GM04503 (cell line): ENCODE measurements at places on chromosomes 1 and 21.

DNA sequence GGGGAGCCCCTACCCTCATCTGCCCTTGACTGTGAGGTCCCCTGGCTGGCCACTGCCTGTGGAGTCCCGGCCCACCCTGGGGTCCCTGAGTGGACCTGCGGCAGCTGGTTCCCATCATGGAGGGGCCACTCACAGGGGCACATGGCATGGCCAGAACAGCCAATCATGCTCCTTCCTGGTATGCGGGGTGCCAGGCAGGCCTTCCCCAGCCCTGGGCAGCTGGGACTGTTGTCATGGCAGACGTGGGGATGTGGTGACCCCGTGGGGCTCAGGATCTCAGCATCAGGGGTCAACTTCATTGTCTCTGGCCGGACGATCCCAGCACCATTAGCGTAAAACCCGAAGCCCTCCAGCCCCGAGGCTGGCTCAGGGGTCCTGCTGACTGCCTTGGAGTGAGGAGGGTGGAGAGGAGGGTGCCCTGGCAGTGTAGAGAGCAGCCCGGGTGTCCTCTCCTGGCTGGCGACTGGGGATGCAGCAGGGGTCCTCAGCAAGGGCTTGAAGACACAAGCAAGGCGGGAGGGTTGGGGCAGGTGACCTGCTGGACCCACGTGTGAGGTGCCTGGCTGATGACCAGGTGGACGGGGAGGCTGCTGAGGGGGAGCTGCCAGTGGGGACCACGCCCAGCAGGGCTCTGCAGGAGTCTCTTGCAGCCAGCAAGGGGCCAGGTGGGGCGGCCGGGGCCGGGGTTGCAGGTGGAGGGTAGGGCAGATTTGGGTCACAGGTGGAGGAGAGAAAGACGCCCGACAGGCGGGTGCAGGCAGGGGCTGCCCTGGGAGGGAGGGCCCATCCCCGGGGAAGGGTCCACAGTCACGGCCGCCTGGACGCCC is 45.1 kb downstream of the TRIM11 start:
- no peak for DNase-seq

- no peak for DNase-seq
These were observed 37.0 kb downstream of the COQ8A start for GRCh38 chr1:226976978-226977642.

DNA sequence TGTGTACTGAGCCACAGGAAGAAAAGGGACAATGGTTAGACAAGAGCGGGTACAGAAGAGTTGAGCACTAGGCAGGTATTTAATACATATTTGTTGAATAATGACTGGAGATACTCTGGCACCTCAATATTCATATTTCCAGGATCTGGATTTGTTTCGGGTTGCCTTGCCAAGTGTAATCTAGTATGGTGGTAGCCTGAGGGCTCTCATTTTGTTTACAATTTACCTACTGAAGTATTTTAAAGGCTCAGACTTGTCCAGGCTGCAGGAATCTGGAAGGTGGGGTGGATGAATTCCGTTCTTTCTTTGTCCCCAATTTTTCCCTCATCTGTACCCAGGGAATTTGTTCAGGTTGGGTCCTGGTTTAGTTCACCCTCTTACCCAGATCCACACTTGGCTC is 95.0 kb downstream of the CACHD1 start:
- DNase-seq, result no peak

GRCh38 chr21:26795866-26796329 is 49.3 kb downstream of the ADAMTS1 start:
- DNase-seq, result peak; percentile 49

DNA sequence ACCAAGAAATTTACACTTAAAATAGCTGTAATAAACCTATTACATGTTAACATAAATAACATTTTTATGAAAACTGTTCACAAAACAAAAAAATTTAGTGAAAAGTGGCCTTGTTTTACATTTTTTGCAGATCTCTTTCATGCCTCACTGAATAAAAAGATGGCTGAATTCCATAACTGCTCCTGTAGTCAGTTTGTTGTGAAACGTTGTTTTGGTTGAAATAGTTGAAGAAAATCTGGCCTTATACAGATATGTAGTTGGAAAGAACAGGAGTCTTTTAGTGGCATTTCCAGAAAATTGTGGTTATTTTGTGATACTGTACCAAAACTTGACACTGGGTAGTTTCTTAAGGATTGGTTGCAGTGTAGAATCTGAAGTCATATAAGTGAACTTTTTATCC is 18.1 kb downstream of the ITSN1 start:
- DNase-seq, result no peak

GRCh38 chr1:26302733-26303405 is 3.6 kb downstream of the UBXN11 start:
- no peak for DNase-seq

- DNase-seq, result peak; percentile 79
These were observed 94.4 kb downstream of the SLC45A1 start for GRCh38 chr1:8412183-8412831.

GRCh38 chr1:67588178-67588855 is 96.7 kb upstream of the GADD45A start:
- DNase-seq, result no peak

DNA sequence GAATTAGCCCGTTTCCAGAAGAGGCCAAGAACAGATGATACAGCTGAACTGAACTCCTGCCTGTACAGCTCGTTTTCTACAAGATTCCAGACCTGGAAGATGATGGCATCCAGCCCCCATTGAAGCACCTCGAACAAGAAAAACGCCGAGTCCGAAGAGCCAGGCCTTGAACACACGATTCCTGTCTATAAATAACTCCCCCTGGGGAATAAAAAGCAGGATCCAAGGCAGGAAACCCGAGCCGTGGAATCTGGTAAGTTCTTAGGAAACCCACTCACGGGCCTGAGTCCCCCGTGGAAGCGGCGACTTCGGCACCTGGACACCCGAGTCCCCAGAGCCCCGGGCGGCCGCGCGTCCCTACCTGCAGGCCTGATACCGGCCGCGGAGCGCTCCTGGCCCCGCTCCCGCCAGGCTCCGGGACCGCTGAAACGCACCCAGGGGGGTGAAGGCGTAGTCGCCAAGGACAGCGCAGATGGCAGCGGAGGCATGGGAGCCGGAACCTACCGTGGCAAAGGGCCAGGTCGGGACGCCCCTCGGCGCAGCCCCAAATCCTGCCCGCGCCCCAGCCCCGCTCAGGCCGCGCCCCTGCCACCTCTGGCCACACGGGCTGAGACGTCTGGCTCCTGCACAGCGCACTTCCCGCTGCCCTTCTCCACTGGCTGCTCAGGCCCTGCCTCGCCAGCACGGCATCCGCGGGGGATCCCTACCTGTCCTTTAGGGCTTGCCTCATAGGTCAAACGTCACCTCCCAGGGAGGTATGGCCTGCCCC is 14.0 kb upstream of the HLCS start:
- DNase-seq, result no peak
